ENCODE measurements at places on chromosomes 11 and 22. TPM values are rescaled to one million over a fixed set of nuclear protein-coding genes. Genes with fewer than 3 reads are reported as not detected.

GRCh38 chr22:31940506-31940905 is 3.8 kb upstream of the YWHAH start:
- no peak for DNase-seq

- DNase-seq = no peak
Observed at GRCh38 chr11:46879056-46879585, 33.0 kb upstream of the CKAP5 start.

GRCh38 chr11:33670250-33671011 is 30.2 kb downstream of the C11orf91 start:
- DNase-seq = no peak

ZBED4 gene
- polyA plus RNA-seq = 13.3 TPM

UPB1 gene
- polyA plus RNA-seq = 12.2 TPM

KCNJ11 gene
- polyA plus RNA-seq = 5.4 TPM

TBC1D22A gene
- 21.5 TPM for polyA plus RNA-seq

Data from large intestine (tissue), 12 donors.